Activated naive CD4-positive, alpha-beta T cell treated with anti-CD3 and anti-CD28 coated beads, Interleukin-2, amount 50 U/mL, for 72 hours (primary cell): ENCODE measurements at places on chromosomes 12 and 14. TPM values are rescaled to one million over a fixed set of nuclear protein-coding genes. Genes with fewer than 3 reads are reported as not detected.

DNA sequence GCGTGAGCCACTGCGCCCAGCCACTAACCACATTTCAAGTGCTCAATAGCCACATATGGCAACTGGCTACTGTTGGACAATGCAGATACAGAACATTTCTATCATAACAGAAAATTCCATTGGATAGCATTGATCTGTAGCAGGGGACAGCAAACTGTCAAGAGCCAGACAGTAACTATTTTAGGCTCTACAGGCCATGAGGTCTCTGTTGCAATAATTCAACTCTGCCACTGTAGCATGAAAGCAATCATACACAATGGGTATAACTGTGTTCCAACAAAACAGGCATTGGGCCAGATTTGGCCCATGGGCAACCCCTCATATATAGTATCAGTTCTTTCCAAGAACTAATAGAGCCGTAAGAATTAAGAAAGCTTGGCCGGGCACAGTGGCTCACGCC lies 8.0 kb downstream of the CSRNP2 start:
- DNase-seq, result no peak

The GTF2A1 gene
- total RNA-seq, result 38.7 TPM

The NDUFA12 gene
- total RNA-seq, result 138 TPM

GRCh38 chr12:15186597-15186996 lies 34.6 kb downstream of the RERG start:
- no peak for DNase-seq

DNA sequence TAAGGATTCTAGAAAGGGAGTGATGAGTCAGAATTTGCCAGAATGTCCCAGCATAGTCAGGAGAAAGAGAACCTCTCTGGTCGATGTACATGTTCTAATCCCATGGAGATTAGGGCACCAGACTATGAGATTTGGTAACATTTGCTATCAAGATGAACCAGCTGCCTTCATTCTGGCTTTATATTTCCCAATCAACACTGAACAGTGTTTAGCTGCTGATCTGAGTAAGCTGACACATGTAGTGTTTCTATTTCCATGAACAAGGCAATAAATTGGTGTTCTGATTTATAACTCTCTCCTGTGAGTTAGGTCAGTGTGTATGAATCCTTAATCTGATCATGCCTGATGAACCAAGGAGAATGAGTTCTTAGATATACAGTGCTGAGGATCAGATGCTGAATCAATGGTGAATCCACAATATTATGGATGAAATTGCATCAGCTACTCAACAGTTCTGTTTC lies 158.0 kb upstream of the AMIGO2 start:
- no peak for DNase-seq

DNA sequence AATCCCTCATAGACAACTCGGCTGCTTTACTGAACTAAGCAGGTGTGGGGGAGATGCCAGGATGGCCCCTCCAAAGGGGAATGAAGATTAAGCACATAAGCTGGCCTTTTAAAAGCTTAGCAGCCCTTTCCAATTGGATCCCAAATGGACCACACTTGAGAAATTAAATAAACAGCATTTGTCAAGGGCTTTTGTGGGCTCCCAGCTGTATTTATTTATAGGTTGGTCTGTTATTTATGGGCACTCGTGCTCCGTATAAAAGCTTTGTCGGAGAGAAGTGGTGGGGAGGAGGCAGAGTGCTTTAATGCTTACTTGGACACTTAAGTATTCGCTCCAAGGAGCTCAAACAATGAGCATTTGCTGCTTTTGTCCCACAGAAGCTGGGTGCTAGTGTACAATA lies 580.2 kb downstream of the MED13L start:
- no peak for DNase-seq

The IL26 gene
- 8.3 TPM for total RNA-seq

- DNase-seq, result no peak
Measured at GRCh38 chr14:61330511-61330910, 9.1 kb downstream of the PRKCH start.

The PRKAB1 gene
- 18.2 TPM for total RNA-seq

DNA sequence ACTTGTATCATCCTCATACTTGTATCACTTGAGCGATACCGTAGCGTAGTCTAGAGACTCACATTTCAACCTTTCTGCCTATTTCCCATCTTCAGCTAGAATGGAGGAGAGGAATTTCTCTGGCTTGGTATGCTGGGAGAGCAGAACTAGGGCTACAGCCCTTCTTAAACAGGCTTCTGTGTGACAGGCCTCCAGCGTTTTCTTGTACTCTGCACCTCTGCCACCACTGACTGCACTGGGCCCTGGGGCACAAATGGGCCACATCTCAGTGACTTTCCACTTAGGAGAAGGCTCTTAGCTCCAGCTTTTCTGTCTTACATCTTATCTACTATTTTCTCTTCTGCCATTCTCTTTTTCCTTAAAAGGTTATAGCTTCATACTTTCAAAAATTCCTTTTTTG lies 26.8 kb downstream of the HCFC2 start:
- DNase-seq, result no peak

GRCh38 chr12:112013601-112014402 lies 576 bp downstream of the ERP29 start:
- peak; percentile 68 for DNase-seq

DNA sequence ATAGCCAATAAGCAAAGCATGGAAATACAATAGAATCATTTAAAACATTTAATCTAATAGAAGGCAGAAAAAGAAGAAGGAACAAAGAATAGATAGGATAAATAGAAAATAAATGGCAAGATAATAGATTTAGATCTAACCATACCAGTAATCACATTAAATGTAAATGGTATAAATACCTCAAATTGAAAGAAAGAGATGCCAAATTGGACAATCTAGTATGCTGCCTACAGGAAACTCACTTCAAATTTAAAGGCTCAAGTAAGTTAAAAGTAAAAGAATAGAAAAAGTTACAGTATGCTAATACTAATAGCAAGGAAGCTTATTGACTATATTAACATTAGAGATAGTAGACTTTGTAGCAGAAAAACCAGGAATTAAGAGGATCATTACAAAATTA lies 40.1 kb downstream of the RAN start:
- DNase-seq, result no peak

DNA sequence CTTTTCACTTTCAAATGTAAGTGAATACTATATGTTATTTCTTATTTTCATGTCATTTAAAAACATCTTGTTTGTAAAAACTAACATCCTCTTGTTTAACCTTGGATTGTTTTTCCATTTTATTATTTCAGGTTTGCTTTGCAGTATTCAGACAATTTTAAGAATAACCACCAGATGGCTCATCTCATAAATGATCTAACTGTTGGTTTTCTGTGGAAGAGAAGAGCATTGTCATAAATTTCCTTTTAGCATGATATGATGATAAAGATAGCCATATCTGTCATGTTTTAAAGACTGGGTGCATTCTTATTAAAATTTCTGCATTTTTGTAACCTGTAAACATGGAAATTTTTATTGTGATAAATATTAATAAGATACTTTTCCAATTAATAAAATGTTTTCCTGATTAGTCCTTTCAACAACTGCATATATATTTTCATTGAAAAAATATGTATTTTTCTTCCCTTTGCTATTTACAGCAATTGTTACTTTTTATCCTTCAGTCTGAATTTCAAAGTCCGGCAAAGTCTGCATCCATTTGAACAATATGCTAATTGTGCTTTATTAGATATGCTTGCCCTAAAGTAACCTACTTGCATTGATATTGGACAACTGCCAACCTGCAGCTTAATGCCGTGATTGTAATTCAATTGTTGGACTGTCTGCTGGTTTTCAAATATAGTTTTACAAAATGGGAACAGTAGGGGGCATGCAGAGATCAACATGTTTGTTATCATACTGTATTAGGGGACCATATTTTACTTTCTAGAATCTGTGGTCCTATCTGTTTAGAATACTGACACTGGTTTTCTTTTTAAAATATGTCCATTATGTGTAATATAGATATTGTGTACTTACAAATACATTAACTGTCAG lies 163.4 kb downstream of the GARIN6 start:
- DNase-seq, result no peak

The CCDC196 gene
- not detected for total RNA-seq
